ENCODE measurements at places on chromosomes 4 and X.

GRCh38 chr4:85854546-85854945, 379.6 kb downstream of the ARHGAP24 start:
- H3K27me3 ChIP-seq = no peaks in the 10 kb centered on the region
- H3K4me3 ChIP-seq = no peak overlapping the region
- H3K36me3 ChIP-seq = no peaks in the 10 kb centered on the region
- no peak for DNase-seq

DNA sequence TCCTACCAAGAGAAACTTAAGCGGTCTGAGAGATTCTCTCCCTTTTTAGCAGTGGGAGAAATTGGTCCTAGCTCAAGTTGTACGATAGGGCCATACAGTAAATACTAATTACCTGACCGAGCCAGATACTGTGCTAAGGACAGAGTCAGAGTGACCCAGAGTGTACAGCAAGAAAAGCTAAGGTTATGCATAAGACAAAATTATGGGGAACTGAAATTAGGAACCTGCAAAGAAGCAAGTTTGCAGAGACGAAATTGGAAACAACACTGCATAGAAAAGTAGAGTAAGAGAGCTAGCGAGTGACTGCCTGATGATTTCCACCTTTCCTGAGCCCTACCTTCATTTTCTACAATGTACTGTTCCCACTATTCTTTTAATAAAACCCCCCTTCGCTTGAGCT, 278.1 kb downstream of the NKX6-1 start:
- H3K36me3 ChIP-seq = no peaks in the 10 kb centered on the region
- H3K27ac ChIP-seq = peak overlapping the region; percentile 86
- H3K4me3 ChIP-seq = no peak overlapping the region
- no peaks in the 10 kb centered on the region for H3K27me3 ChIP-seq
- H3K4me1 ChIP-seq = peaks cover 31% of the 10 kb centered on the region
- no peak for DNase-seq

- no peaks in the 10 kb centered on the region for H3K36me3 ChIP-seq
- no peak overlapping the region for H3K4me3 ChIP-seq
- H3K27ac ChIP-seq = no peak overlapping the region
- DNase-seq = no peak
- no peaks in the 10 kb centered on the region for H3K4me1 ChIP-seq
These were observed 26.1 kb downstream of the IGSF1 start for GRCh38 chrX:131262738-131263679.

DNA sequence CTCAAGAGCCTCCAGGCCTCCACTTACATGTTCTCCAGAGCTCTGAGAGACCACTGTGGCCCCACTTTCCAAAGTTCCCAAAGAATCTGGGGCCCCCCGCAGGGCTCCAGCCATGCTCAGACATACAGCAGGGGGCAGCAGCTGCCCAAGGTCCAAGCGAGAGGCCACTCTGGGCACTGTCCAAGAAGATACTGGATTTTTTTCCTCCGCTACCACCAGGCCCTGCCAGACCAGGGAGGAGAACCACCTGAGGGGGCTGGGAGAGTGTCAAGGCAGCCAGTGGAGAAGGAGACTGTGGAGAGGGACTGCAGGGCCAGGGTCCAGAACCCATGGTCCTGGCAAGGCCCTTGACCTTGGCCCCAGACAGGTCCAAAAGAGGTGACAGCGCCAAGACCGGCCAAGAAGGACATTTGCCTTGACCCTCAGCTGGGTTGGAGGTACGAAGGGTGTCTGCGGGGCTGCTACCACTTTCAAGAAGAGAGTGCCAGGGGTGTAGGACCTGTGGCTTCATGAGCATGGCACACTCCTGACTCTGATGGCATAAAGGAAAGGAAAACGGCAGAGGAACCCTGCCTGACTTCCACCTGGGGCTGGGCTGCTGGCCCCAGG, 5.3 kb downstream of the EMD start:
- H3K4me1 ChIP-seq = peaks cover 10% of the 10 kb centered on the region
- peak; percentile 17 for DNase-seq
- H3K27me3 ChIP-seq = no peaks in the 10 kb centered on the region
- H3K36me3 ChIP-seq = no peaks in the 10 kb centered on the region
- H3K27ac ChIP-seq = no peak overlapping the region
- no peak overlapping the region for H3K4me3 ChIP-seq

DNA sequence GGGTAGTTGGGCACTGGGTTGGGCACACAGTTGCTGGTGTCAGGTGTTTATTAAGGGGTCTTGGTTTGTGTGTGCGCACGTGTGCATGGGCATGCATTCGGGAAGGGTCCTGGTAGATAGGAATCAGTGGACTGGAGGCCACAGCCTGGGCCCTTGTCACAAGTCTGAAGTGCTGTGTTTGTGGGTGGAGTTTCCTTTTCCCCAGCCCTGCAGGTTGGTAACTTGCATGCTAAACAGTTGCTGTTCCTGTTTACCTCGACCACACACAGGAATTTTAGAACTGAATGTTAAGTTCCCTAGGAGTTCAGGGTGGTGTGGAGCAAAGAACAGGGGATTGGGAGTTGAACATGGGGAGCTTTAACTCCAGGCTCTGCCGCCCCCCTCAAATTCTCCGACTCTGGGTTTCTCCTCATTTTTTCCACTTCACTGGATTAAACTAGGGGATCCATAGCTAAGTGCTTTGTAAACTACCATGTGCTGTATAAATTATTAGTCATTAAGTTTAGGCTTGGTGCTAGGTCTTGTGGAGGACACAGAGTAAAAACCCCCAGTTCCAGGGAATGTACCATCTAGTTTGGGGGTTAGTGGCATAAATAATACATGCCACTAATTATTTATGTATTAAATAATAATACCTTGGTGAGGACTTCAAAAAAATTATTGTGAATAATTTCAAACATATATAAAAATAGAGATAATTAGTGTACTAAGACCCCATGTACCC, 49.0 kb downstream of the STARD8 start:
- H3K36me3 ChIP-seq = no peaks in the 10 kb centered on the region
- H3K4me3 ChIP-seq = no peak overlapping the region

- no peak for DNase-seq
- H3K27me3 ChIP-seq = no peaks in the 10 kb centered on the region
- H3K27ac ChIP-seq = no peak overlapping the region
- no peak overlapping the region for H3K4me3 ChIP-seq
- H3K4me1 ChIP-seq = no peaks in the 10 kb centered on the region
These were observed 17.3 kb downstream of the PHKA2 start for GRCh38 chrX:18966624-18967023.

GRCh38 chrX:77977095-77977494, 7.7 kb upstream of the PGAM4 start:
- no peak for DNase-seq
- H3K27ac ChIP-seq = no peak overlapping the region
- no peak overlapping the region for H3K4me3 ChIP-seq
- no peaks in the 10 kb centered on the region for H3K27me3 ChIP-seq
- H3K4me1 ChIP-seq = no peaks in the 10 kb centered on the region

- no peaks in the 10 kb centered on the region for H3K36me3 ChIP-seq
- H3K4me3 ChIP-seq = no peak overlapping the region
These were observed 53.9 kb upstream of the MMAA start for GRCh38 chr4:145565328-145565727.

DNA sequence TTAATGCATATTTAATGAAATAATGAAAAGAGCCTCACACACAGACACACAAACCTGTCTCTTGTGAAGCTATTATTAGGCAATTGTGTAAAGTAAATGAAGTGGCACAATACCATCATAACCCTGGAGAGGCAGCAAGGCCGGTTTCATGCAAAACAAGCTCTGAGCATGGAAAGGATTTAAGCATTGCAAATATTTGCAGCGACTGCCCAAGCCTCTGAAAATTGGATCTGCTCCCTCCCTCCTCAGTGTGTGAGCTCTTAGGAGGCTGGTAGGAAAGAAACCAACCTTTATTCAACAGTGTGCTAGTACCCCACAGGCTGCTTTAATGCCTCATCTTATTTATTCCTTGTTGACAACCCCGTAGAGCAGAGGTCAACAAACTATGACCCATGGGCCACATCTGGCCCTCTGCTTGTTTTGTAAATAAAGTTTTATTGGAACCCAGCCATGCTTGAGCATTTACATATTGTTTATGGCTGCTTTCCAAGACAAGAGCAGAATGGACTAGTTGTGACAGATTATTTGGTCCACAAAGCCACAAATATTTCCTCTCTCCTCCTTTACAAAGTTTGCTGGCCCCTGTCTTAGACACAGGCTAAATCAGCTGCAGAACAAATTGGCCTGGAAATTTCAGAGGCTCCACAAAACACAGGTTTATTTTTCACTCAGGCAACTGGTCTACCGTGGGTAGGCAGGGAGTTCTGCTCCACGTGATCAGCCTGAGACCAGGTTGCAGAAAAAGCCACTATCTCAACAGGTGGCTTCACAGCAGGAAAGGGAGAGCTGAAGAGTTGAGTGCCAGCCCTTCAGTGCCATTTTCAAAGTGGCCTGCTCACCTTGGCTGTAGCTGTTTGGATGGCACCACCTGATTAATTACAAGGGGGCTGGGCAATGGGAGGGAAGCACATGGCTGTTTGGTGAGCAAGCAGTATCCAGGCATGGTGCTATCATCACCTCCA, 16.8 kb downstream of the RS1 start:
- peak overlapping the region; percentile 23 for H3K27ac ChIP-seq
- H3K4me1 ChIP-seq = peaks cover 6% of the 10 kb centered on the region
- no peak for DNase-seq
- no peak overlapping the region for H3K4me3 ChIP-seq

DNA sequence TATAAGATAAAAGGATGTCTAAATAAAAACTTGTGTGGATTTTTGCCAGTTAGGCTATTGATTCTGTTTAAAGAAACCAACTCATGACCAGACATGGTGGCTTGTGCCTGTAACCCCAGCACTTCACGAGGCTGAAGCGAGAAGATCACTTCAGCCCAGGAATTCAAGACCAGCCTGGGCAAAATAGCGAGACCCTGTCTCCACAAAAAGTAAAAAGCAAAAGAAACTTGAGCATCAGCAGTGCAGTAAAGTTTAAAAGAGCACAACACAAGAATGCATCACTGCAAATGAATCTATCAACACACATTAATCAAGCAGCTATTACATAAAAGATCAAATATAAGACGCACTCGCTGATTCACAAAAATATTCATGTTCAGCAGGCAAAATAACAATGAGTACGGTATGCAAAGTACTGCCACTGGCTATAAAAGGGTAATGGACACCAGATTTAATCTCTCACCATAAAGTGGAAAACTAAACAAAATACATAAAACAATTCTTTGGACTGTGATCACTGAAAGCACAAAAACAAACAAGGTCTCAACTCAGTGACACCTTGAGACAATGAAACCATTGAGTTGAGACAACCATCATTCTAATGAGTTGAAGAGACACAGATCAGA, 41.3 kb downstream of the LRBA start:
- H3K4me1 ChIP-seq = peaks cover 27% of the 10 kb centered on the region
- no peaks in the 10 kb centered on the region for H3K36me3 ChIP-seq
- H3K4me3 ChIP-seq = no peak overlapping the region

DNA sequence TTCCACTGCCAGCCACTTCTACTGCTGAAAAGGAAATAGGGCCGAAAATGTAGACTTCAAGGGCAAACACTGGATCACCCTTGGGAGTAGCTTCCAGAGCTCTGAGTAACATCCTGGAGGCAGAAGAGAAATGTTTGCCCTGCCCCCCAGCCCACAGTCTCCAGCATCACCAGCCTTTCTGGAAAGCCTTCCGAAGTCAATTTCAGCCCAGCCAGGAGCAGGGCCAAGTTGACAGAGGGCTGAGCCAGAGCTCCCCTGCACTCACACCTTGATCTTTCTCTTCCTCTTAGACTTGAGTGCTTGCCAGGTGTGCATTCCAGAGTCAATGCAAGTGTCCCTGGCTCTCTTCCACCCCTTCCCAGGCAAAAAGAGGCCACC, 35.2 kb downstream of the SLC25A5 start:
- no peaks in the 10 kb centered on the region for H3K36me3 ChIP-seq
- no peak overlapping the region for H3K4me3 ChIP-seq
- peaks cover 45% of the 10 kb centered on the region for H3K4me1 ChIP-seq
- H3K27me3 ChIP-seq = no peaks in the 10 kb centered on the region
- peak overlapping the region; percentile 82 for H3K27ac ChIP-seq

- peak; percentile 35 for DNase-seq
- no peak overlapping the region for H3K4me3 ChIP-seq
- H3K4me1 ChIP-seq = peaks cover 9% of the 10 kb centered on the region
- H3K27ac ChIP-seq = peak overlapping the region; percentile 7
- no peaks in the 10 kb centered on the region for H3K27me3 ChIP-seq
These were observed 4.3 kb downstream of the SLC9A7 start for GRCh38 chrX:46754586-46755061.

GRCh38 chr4:77123411-77123810, 33.6 kb upstream of the CCNG2 start:
- no peak overlapping the region for H3K4me3 ChIP-seq
- no peaks in the 10 kb centered on the region for H3K4me1 ChIP-seq
- no peaks in the 10 kb centered on the region for H3K36me3 ChIP-seq
- H3K27ac ChIP-seq = no peak overlapping the region

GRCh38 chr4:138702190-138702824, 313.3 kb upstream of the NOCT start:
- no peaks in the 10 kb centered on the region for H3K4me1 ChIP-seq
- no peaks in the 10 kb centered on the region for H3K27me3 ChIP-seq
- DNase-seq = no peak
- no peaks in the 10 kb centered on the region for H3K36me3 ChIP-seq
- no peak overlapping the region for H3K27ac ChIP-seq

GRCh38 chrX:104172788-104173187, 6.5 kb downstream of the FAM199X start:
- no peak overlapping the region for H3K27ac ChIP-seq
- peaks cover 4% of the 10 kb centered on the region for H3K4me1 ChIP-seq
- H3K36me3 ChIP-seq = no peaks in the 10 kb centered on the region
- H3K4me3 ChIP-seq = no peak overlapping the region

DNA sequence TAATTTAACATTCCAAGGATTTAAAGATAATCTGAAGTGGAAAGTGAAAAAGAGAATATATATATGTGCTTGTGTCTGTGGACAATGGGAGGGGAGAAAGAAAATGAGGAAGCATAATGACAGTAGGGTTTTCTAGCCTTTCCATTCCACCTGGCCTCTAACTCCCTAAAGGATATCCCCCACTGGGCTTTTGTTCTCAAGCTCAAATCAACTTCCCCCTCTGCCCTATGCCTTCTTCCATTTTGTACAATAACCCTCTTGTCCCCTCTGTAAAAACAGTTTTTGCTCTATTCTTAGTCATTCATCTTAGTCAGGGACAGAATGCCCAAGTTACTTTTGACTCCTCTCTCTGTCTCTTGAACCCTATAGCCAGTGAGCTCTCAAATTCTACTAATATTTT, 23.6 kb downstream of the ANTXR2 start:
- no peaks in the 10 kb centered on the region for H3K36me3 ChIP-seq
- H3K4me1 ChIP-seq = peaks cover 7% of the 10 kb centered on the region
- no peak overlapping the region for H3K4me3 ChIP-seq
- no peak overlapping the region for H3K27ac ChIP-seq
- H3K27me3 ChIP-seq = no peaks in the 10 kb centered on the region

- no peak overlapping the region for H3K4me3 ChIP-seq
- H3K27me3 ChIP-seq = no peaks in the 10 kb centered on the region
These were observed 23.3 kb upstream of the MGST2 start for GRCh38 chr4:139642364-139642763.

- DNase-seq = no peak
- H3K4me1 ChIP-seq = no peaks in the 10 kb centered on the region
- no peaks in the 10 kb centered on the region for H3K27me3 ChIP-seq
- H3K4me3 ChIP-seq = no peak overlapping the region
- H3K36me3 ChIP-seq = no peaks in the 10 kb centered on the region
These were observed 36.5 kb downstream of the SHOX start for GRCh38 chrX:666762-667720.
